Epithelial cell of alveolus of lung (primary cell): ENCODE measurements at places on chromosomes 16 and 17. TPM values are rescaled to one million over a fixed set of nuclear protein-coding genes. Genes with fewer than 3 reads are reported as not detected.

RNF40 gene
- total RNA-seq = 49.6 and 90.0 TPM in 2 replicates

KRT12 gene
- not detected in 2 replicates for total RNA-seq

SPNS3 gene
- total RNA-seq = not detected in 2 replicates

TNP2 gene
- total RNA-seq = not detected in 2 replicates

LRRC75A gene
- total RNA-seq = 0.13 TPM in 1 of 2 replicates, not detected in the other
